Lower leg skin (tissue), 4 donors: ENCODE measurements at places on chromosomes 5 and 9.

- no peak for DNase-seq
Measured at GRCh38 chr9:87122947-87123685, 175.8 kb upstream of the GAS1 start.

DNA sequence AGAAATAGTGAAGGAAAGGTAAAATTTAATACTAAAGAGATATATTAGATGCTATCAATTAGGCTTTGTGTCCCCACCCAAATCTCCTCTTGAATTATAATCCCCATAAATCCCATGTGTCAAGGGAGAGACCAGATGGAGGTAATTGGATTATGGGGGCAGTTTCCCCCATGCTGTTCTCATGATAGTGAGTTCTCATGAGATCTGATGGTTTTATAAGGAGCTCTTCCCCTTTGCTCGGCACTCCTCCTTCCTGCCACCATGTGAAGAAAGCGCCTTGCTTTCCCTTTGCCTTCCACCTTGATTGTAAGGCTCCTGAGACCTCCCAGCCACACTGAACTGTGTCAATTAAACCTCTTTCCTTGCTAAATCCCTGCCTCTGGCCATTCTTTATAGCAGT lies 697.0 kb upstream of the RGMB start:
- DNase-seq: no peak

DNA sequence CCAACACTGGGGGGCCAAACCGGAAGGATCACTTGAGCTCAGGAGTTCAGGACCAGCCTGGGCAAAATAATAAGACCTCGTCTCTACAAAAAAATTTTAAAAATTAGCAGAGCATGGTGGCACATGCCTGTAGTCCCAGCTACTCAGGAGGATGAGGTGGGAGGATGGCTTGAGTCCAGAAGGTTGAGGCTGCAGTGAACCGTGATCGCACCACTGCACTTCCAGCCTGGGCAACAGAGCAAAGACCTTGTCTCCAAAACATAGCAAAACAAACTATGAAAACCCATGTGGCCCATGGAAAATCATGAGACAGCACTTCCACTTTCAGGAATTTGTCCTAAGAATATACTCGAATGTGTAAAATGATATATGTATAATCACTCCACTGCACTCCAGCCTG lies 6.1 kb downstream of the SETX start:
- no peak for DNase-seq

DNA sequence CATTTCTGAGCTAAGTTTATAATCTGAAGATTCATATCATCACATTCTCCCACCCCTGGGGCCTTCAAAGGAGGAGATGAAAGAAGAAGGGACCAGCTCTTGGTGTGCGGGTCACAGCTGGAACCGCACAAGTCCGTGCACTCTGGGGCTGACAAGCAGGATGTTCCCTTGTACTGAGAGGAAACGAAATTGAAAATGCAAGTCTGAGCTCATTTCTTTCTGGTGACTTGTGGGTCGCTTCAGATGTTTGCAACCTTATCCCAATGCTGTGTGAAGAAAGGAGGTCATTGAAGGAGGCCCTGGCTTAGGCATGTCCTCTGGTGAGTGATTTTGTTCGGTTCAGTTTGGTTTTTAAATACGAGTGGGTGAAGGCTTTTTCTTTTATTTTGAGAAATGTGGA lies 59.6 kb downstream of the C9orf152 start:
- no peak for DNase-seq

DNA sequence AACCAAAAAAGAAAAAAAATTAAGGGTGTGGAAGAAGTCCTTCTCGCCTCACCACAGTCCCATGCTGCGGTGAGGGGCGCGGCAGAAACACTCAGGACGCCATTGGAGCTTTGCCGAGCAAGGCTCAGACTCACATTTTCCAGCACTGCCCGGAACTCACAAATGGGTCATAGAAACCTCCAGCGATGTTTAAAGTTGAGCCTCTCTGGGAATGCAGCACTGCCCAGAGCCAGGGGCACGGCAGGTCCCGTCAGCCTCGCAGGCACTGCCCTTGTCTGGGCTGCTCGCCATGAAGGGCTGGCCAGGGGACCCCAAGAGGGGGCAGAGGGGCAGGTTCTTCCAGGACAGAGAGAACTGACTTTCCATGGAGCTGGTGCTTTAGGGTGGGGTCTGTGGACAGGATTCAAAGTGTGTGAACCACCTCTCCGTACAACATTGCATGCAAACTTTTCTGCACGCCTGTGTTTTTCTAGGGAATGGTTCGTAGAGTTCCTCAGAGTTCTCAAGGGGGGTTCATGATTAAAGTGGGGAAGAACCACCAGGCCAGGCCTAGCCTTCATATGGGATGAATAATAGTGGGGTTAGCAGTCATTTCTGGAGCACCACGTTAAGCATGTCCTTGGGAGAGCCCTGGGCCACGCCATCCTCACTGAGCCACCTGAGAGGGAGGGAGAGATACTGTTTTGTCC lies 38.4 kb downstream of the PRRX2 start:
- peak; percentile 51 for DNase-seq

GRCh38 chr5:158414780-158415179 lies 555.8 kb upstream of the CLINT1 start:
- no peak for DNase-seq

- DNase-seq: no peak
Measured at GRCh38 chr5:143396353-143396940, 7.0 kb downstream of the NR3C1 start.

GRCh38 chr5:8647111-8647510 lies 778.2 kb downstream of the MTRR start:
- DNase-seq: no peak

DNA sequence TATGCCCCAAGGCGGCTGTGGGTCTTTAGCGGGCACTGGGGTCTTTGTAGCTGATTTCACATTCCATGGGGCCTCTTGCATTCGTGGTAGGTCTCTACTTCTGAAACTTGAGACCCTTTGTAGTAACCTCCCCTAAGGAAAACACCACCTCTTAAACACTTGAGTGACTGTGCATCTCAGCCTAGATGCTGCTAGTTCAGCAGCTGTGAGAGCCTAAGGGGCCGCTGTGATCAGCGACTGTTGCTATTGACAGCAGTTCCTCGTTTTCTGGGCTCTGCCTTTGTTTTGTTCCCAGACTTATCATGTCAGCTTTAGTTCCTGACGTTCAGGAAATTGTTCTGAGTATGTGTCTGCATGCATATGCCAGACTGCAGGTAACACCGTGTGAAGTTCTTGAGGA lies 171.2 kb downstream of the HSPA4 start:
- DNase-seq: peak; percentile 14

DNA sequence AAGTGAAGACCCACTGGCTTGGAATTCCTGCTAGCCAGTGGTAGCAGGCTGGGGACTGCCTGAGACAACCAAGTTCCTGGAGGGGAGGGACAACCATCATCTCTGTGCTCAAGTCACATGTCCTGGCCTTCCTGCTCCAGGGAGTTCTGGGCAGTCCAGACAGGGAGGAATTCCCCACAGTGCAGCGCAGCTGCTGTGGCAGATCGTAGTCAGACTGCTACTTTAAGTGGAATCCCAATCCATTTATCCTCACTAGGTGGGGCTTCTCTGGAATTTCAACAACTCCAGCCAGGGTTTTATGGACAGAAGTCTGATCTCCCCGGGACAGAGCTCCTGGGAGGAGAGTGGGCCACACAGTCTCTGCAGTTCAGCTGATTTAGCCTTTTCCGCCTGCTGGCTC lies 20.9 kb upstream of the OR5C1 start:
- no peak for DNase-seq

- no peak for DNase-seq
Measured at GRCh38 chr5:158739951-158740757, 359.6 kb downstream of the EBF1 start.
